ENCODE measurements at places on chromosomes 2 and 18. TPM values are rescaled to one million over a fixed set of nuclear protein-coding genes. Genes with fewer than 3 reads are reported as not detected.

DNA sequence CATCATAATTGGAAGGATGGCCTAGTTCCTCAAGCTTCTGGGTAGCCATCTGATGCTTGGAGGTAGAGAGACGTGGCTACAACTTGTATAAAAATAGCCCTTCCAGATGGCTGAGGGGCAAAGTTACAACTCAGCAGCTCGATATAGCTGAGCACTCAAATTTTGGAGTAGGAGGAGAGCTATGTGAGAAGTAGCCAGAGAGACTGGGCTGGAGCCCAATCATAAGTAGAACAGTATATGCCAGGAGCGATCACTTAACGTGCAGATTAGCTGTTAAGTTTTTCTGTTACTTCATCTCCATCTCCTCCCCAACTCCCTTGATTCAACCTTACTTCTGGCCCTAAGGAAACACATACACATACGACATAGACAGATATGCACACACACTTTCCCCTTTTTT lies 28.8 kb downstream of the CNRIP1 start:
- DNase-seq: no peak

DNA sequence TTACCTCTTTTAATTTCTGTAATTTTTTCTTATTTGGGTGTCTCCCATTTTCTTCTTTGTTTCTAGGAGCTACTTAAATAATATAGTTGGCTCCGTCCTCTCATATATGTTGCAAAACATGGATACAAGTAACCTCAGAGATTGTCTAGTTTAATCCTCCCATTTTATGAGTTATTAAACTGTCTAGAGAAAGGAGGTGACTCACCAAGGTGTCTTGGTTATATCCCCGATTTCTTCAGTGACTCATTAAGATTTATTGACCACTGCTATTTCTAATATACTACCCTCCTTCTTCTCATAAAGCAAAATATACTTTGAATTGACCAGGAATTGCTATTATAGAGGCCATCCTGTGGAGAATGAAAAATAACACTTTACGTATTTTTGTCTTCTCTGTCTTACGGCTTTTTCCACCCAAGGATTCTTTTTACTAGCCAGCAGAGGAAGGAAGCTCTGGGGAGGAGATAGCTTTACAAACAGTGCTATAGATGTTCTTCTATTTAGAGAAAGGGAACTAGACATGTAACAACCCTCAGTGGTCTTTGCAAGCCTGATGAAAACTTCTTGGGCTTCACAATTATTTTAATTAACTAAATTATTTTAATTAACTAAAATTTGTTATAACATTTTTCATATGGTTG lies 300.4 kb upstream of the TNP1 start:
- peak; percentile 12 for DNase-seq

DNA sequence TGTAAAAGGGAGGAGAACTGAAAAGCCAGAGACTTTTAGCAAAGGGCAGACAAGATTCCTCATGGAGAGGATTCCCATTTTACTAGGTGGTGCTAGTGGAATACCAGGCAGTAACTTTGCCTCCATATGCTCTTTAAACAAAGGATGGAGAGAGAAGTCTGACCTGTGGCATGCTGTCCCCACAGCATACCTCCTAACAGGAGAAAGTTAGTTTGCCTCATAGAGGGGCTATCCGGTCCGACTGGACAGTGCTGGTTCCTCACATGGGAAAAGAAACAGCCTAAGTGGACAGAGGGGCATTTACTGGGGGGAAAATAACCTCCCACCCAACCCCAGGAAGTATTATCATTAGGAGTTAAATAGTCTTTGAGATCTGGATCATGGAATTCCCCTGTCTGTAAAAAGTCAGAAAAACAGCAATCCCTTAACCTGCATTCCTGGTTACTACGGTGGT lies 31.6 kb upstream of the GMCL1 start:
- peak; percentile 14 for DNase-seq

DNA sequence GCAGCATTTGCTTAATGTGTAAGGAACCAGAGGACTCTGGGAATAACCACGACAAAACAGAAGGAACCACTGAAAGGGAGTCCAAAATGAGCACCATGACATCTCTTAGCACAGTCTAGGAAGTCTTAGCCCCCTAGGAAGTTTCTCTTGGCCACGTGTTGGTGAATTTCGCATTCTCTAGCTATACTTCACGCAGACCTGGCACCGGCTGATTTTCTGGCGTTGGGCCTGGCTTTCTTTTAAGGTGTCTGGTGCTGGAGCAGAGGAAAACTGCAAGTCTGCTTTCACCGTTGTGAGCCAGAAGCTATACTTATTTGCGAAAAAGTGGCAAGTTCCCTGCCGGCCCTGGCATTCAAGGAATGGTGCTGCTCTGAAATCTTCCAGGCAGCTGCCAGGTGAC lies 156.9 kb downstream of the COL4A4 start:
- no peak for DNase-seq

DNA sequence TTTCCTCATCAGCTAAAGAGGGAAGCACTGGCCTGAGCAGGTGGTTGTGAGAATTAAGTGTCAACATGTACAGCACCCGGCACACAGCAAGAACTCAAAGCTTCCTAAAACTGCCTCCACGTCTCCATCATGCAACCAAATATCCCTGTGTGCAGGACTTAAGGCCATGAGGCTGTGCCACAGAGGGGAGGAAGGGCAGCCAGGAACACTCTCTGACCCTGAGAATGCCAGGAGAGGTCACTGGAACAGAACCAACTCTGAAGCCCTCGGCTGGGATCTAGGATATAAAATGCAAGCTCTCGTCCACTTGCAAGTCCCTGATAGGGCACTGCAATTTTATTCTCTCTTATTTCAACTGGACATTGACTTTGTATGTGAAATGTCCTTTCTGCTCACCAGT lies 12.2 kb upstream of the NPAS2 start:
- DNase-seq: no peak

DNA sequence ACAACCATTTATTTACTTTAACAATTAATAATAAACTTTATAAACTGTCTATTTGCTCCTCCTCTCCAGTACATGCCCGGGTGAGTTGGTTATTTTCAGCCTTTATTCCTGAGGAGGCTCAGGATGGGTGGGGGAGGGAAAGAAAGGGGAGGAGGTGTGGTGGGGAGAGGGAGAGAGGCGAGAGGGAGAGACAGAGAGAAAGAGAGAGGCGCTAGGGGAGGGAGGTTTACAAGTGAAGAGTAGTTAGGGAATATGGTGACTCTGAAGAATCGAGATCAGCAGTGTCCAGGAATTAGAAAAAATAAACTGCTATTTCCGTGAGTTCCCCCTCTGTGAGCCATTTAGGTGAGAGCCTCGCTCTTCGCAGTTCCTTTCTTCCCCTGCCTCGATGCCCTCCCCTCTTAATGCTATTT lies 138.9 kb downstream of the MEIS1 start:
- DNase-seq: no peak

Gene DQX1
- not detected for total RNA-seq

Gene KIF1A
- total RNA-seq: 3.0 TPM

GRCh38 chr2:12852135-12852534 lies 135.4 kb downstream of the TRIB2 start:
- DNase-seq: no peak

DNA sequence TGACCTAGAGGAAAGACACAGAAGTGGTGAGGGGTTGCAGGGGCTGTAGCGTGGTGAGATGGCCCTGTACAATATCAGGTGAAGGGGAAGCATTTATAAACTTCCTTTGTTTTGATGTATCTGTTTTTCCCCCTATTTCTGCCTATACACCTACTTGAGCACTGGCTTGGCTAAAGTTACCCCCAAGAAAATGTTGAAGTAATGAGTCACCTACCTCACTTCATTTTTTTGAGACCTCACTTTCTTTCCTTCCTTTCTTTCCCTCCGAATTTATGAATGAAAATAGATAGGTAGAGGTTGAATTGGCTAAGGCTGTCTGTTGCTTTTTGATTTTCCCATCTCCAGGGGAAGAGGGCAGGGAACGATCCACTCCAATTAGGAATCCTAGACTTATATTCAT lies 231.1 kb upstream of the EPAS1 start:
- no peak for DNase-seq

GRCh38 chr2:121611730-121612705 lies 37.2 kb downstream of the CLASP1 start:
- no peak for DNase-seq

DNA sequence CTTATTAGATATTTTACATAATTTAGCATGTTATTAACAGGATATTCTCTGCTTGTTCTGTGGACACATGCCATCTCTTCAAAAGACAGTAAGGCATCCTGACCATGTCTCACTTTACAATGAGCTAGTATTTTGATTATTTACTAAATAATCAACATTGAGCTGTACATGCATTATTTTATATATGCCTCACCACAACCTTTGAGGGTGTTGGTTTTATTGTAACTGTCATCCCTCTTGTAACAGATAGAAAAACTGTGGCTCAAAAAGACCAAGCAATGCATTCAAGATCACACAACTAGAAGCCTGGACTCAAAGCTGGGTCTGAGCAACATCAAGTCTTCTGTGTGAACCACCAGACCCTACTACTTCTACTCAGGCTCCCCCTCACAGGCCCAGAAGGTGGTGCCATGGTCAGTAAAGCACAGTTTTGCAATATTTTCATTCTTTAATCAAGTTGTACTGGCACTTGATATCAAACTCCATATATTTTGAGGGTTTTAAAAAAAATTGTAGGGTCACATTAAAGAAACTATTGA lies 105.1 kb upstream of the ARL5A start:
- DNase-seq: no peak

GRCh38 chr2:33104726-33105125 lies 158.0 kb downstream of the LTBP1 start:
- no peak for DNase-seq
